ENCODE measurements at places on chromosomes 12 and 14.

- no peak for DNase-seq
Observed at GRCh38 chr14:23228812-23229211, 8.9 kb upstream of the RNF212B start.

DNA sequence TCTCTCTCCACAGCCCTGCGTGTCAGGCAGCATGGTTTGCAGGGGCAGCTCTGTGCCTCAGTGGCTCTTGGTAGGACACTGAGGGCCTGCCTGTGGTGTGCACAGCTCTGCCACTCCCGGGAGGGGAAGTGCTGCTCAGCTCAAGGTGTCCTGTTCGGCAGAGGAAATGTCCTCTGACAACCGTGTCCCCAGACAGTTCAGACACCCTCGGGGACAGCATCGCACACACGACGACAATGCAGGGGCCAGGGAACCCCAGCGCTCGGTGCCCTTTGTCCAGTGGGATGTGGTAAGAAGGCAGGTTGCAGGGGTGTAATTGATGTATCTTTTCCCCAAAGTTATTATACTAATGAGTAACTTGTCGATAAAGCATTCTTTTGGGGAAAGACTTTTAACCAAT, 14.2 kb downstream of the ANKLE2 start:
- DNase-seq = no peak

GRCh38 chr14:96122496-96122895, 82.1 kb upstream of the BDKRB2 start:
- DNase-seq = no peak

DNA sequence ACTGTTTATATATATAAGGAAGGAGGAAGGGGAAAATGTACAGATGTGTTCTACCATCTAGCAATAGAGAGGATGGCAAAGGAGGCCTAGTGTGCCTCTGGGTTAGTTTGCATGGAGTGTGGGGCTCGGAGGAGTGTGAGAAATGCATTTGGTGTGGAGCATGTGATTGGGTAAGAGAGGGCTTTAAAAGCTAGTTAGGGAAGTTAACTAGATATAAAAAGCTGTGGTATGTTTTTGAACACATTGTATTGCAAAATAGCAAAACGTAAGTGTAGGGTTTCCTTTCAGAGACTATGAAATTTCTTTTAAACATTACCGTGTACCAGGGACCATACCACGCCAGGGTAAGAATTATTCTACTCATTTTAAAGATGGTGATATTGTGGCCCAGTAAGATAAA, 53.3 kb upstream of the STXBP6 start:
- DNase-seq = no peak
